ENCODE measurements at places on chromosomes 1 and 21. TPM values are rescaled to one million over a fixed set of nuclear protein-coding genes. Genes with fewer than 3 reads are reported as not detected.

The TSPAN1 gene
- 24.6 TPM for total RNA-seq

The HSD3B1 gene
- total RNA-seq, result not detected

The SLC30A10 gene
- total RNA-seq, result not detected

GRCh38 chr1:95371666-95372282 is 137.8 kb downstream of the RWDD3 start:
- no peak for DNase-seq

DNA sequence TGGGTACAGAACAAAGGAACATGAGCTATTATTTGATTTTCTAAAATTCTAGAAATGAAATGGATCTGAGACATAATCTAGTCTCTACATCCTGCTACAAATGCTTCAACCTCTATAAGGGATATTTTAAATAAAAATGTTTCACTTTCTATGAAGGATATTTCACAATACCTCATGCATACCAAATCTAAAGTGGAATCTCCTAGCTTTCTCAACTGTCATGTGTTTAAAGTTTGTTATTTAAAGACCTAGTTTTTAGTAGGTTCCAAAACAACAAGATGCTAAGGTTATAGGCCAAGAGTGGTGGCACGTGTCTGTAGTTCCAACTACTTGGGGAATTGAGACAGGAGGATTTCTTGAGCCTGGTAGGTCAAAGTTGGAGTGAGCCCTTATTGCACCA is 47.6 kb downstream of the KDM5B start:
- no peak for DNase-seq

DNA sequence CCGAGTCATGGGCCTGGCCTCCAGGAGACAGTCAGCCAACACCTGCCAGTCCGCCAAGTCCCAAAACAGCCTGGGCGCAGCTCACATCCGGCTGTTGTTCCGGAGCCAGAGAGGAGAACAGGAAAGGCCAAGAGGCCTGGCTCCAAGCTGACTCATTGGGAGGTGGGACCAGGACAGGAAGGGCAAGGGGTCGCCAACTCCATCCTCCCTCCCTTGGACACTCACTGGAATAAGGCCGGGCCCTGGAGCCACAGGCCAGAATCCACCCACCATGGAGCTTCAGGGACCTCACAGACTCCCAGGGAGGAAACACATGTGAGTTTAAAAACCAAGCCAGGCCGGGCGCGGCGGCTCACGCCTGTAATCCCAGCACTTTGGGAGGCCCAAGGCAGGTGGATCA is 25.1 kb upstream of the CLIC4 start:
- peak; percentile 81 for DNase-seq

DNA sequence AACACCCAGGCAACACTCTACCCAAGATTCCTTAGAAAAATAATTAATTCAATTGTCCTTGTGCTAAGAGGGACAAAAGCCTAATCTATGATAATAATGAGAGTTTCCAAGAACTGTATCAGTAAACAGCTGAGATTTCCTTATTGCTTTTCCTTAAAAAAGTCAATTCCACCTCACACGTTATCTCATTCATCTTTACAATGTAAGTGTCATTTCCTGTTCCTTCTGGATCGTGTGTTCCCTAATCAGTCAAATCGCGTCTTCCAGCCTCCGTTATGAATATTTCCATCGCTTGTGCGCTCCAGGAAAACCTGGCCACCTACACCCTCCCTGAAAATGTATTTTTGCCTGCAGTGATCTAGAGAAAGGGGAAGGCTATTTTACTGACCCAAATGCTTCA is 23.9 kb upstream of the CLDN17 start:
- DNase-seq, result no peak

DNA sequence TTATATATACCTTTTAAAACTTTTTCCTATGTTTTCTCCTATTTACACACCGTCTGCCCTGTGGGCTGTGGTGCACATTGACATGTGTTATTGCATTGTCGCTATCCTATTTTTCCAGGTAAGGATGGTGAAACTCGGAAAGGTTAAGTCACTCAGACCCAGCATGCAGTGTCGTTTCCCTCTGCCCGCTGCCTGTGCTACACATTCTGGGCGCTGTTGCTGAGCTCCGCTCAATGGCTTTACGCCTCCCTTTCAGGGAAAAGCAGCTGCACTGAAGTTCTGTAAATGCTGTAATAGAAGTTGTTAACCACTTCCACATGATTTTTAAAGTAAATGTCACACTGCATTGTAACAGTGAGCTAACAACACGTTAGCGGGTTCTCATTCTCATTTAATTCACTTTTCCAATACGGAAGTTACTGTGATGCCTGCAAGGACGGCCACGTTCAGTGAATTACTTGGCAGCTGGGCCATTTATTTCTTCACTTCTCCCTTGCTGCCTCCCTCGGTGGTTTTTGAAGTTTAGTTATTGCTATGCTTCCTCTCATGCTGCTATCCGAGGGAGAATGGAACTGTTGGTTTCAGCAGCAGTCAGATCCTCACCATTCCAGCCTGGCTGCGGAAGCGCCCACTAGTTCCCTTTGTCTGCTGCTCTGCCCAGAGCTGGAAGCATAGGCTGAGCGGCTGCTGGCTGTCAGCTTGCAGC is 288.7 kb downstream of the SPATA17 start:
- DNase-seq, result no peak

DNA sequence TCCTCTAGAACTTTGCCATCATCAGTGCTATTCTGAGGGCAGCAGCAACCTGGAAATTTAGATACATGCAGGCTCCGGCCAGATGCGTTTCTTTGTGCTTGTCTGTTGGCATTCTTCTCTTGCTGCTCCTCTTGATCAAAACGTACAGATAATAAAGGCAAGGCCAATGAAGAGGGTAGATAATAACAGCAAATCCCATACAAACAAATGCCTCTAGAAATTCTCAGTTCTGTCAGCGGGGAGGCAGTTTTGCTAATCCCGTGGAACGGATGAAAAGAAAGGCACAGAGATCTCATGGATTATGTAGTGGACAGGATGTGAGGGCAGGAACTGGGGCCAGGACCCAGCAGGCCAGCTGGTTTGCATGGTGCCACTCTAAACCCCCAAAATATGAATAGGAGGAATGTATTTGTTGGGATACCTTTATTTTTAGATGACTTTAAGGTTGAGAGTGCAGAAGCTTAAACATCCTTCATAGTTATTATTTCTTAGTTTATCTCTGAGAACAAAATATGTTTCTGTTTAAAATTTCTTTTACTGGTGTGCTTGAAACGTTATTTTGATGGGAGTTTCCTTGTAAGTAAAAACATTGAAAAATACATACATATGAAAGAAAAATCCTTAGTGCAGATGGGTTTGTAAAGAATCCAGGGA is 1.5 kb downstream of the ITSN1 start:
- DNase-seq, result no peak

GRCh38 chr1:13725714-13726175 is 25.8 kb downstream of the PRDM2 start:
- no peak for DNase-seq

- DNase-seq, result no peak
These were observed 999 bp downstream of the THAP3 start for GRCh38 chr1:6625584-6626149.

All from upper lobe of left lung (tissue), 6 donors.